SW480 (cell line): ENCODE measurements at places on chromosomes 12 and 14.

DNA sequence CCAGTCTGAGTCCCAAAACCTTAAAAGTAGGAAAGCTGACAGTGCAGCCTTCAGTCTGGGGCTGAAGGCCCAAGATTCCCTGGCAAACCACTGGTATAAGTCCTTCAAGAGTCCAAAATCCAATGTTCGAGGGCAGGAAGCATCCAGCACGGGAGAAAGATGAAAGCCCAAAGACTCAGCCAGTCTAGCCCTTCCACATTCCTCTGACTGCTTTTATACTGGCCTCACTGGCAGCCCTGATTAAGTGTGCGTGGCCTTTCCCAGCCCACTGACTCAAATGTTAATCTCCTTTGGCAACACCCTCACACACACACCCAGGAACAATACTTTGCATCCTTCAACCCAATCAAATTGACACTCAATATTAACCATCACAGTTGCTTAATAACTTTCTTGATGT, 372.1 kb upstream of the CCDC196 start:
- DNase-seq, result no peak

- DNase-seq, result no peak
Measured at GRCh38 chr14:90541076-90541634, 144.3 kb downstream of the CALM1 start.

DNA sequence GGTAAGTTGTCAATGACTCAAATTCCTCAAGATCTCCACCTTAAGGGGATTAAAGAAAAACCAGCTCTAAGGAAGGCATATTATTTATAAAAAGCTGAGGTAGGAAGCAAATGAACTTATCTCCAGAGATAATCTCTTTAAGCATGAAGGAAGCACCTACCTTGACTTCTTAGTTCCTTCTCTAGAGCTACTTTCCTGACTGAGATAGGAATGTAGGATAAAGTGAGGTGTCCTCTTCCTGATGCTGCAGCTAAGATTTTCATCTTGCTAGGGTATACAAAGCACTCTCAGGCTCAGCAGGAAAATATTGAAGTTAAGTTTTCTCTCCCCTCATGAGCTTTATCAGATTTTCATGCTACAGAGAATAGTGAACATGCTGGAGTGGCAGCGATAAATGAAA, 163.0 kb upstream of the E2F7 start:
- no peak for DNase-seq

- no peak for DNase-seq
Measured at GRCh38 chr12:130800312-130800711, 38.7 kb downstream of the STX2 start.

- DNase-seq, result no peak
Measured at GRCh38 chr12:88558340-88558867, 21.9 kb downstream of the KITLG start.

- no peak for DNase-seq
Measured at GRCh38 chr12:101115326-101115725, 94.7 kb downstream of the SLC5A8 start.

- DNase-seq, result no peak
Measured at GRCh38 chr14:72891666-72892102, 2.2 kb downstream of the DPF3 start.

GRCh38 chr12:130770413-130771028, 54.4 kb upstream of the RIMBP2 start:
- DNase-seq, result no peak

GRCh38 chr12:70486588-70486987, 120.5 kb downstream of the KCNMB4 start:
- DNase-seq, result no peak

GRCh38 chr14:40009771-40010170, 577.5 kb upstream of the FBXO33 start:
- no peak for DNase-seq

GRCh38 chr14:40986655-40987054, 620.0 kb upstream of the LRFN5 start:
- no peak for DNase-seq

DNA sequence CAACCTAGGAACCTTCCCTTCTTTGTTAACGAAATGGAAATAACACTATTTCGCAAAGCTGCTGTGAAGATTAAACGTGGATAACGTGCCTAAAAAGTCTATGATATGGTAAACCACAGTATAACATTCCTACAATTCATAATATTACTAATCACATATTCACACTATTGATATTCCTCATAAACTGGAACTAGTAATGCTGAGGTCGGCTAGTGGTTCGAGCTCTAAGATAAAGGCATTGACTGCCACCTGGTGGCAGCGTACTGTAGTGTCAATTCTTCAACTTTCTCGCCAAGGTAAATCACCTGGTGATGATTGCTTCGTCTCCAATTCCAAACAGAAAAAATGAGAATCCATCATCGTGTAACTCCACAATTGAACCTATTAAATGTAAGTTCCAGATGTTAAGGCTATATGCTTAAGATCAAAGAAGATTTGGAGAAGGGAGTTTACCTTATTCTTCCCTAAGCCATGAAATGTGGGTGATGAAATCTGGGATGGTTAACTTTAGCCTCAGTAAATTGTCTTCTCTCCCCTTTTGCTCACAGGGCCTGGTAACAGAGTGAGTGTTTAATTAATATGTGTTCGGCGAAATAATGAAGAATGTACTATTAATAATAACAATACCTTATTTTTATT, 197.5 kb upstream of the TMEM132C start:
- peak; percentile 55 for DNase-seq

DNA sequence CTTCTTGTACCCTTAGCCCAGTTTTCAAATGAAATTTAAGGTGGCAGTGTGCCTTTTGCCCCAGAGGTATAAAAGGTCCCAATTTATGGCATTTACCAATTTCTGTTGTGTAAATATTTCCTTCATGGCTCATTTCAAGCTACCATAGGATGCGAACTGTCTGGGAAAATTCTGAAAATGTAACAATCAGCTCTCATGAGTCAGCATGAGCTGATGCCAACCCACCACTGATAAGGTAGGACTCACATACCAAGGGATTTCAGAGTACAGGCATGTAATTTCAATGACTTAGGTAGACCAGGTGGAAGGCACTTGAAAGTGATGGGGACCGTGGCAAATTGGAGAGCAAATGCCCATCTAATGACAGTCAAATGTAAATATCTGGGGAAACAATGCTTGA, 169.5 kb downstream of the TTC8 start:
- DNase-seq, result no peak

- no peak for DNase-seq
Measured at GRCh38 chr12:119594399-119594730, 791 bp downstream of the TMEM233 start.

DNA sequence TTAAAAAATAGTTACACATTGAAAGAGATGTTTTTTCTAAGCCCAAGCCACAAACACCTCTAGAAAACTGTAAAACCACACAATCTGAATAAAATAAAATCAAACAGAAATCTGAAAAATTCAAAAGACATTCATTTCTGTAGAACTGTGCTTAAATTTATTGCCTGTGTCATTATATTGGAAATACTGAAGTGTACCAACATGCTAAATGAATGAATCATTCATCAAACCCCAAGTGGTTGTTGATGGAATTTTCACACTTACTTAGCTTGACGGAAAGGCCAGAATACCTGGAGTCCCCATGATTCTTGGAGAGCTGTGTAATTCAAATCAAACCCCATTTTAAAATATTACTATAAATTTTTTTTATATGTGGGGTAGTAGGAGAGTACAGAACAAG, 2.7 kb downstream of the KITLG start:
- DNase-seq, result peak; percentile 51

DNA sequence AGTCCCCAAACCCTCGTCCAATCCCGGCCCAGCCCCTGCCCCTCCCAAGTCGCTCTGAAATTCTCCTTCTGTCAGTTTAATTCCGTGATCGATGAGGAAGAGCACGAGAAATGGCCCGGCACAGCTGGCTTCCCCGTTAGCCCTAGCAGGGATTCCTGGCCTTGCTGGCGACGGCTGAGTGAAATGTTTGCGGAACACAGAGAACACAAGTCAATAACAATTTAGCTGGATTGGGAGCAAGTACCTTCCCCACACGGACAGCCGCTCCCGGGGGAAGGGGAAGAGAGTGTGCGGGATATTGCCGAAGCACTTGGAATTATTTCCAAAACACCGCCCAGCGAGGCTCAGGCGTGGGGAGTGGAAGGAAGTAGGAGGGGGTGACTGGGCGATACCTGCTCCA, 134.6 kb downstream of the RBM19 start:
- no peak for DNase-seq

DNA sequence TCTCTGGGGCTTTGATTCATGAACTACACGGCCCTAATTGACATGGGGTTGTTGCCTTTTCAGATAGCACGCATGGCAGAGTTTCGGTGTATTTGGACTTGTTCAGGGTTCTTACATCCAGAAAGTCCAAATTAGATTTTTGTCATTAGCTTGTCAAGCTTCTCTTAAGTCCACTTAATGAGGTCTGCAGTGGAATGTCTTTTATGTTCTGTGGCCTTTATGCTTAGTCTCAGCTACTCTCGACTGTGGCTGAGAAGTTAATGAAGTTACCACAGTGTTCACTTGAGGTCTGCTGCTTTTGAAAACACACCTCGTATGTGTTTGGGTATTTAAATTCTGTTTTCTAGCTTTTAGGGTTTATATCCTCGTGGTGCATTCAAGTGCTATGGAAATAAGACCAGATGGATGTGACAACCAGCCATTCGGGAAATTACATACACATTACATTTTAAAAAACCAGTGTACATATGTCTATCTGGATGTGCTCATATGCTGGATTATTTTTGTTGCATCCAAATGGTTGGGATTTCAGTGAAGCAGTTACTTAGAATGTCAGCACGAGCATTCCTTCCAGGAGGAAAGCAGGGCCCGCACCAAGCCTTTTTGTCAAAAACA, 80.2 kb downstream of the RMST start:
- no peak for DNase-seq

GRCh38 chr12:31521964-31522363, 69.0 kb downstream of the DENND5B start:
- no peak for DNase-seq

- DNase-seq, result no peak
Measured at GRCh38 chr14:75174066-75174465, 2.3 kb downstream of the TMED10 start.

GRCh38 chr14:71270111-71270510, 362.9 kb downstream of the PCNX1 start:
- no peak for DNase-seq
